ENCODE measurements at places on chromosomes 13 and 19.

GRCh38 chr19:46721269-46722003 is 4.5 kb upstream of the PRKD2 start:
- no peak for DNase-seq

- DNase-seq: no peak
These were observed 2.7 kb upstream of the ACP5 start for GRCh38 chr19:11580116-11580515.

- no peak for DNase-seq
These were observed 179.8 kb upstream of the RFC3 start for GRCh38 chr13:33637978-33638743.

- peak; percentile 26 for DNase-seq
These were observed 9.2 kb upstream of the ZNF358 start for GRCh38 chr19:7506385-7507328.

DNA sequence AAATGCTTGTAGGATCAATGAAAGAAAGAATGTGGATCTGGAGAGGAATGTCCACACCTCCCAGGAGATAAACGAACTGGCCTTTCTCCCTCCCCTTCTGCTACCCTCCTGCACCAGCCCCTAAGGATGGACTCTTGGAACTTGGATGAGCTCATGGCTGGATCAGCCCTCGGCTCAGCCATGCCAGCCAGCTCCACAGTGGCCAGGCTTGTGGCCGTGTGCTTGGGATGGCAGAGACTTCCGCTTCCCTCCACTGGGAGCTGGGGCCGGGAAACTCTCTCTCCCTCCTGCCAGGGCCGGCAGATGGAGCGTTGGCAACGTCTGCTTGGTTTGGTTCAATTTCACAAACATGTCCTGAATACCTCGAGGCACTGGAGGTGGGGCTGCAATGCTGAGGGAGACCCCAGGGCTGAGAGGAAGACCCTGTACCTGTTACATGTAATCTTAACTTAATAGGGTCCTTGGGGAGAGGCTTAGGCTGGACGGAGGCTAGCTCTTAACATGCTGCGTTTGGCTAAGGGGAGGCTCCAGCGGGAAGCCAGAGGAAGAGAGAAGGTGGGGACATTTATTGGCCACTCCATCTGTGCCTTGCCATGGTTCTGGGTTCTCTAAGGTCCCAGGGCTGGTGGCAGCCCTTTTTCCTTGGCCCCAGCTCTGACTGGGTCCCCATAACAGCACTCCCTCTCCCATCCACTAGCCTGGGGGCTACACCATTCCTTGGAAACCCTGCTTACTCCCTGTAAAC is 152.5 kb downstream of the IER2 start:
- DNase-seq: no peak

GRCh38 chr19:5492635-5493409 is 37.6 kb downstream of the ZNRF4 start:
- DNase-seq: no peak

GRCh38 chr13:67505376-67505775 is 275.2 kb upstream of the PCDH9 start:
- DNase-seq: no peak

DNA sequence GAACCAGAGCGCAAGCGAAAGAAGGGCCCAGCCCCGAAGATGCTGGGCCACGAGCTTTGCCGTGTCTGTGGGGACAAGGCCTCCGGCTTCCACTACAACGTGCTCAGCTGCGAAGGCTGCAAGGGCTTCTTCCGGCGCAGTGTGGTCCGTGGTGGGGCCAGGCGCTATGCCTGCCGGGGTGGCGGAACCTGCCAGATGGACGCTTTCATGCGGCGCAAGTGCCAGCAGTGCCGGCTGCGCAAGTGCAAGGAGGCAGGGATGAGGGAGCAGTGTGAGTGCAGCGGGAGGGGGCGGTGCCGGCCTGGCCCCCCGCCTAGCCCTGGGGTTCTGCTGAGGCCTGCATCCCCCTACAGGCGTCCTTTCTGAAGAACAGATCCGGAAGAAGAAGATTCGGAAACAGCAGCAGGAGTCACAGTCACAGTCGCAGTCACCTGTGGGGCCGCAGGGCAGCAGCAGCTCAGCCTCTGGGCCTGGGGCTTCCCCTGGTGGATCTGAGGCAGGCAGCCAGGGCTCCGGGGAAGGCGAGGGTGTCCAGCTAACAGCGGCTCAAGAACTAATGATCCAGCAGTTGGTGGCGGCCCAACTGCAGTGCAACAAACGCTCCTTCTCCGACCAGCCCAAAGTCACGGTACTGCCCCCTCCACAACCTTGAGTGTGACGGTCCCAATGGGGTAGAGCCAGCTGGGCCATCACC is 2.1 kb downstream of the NR1H2 start:
- no peak for DNase-seq

DNA sequence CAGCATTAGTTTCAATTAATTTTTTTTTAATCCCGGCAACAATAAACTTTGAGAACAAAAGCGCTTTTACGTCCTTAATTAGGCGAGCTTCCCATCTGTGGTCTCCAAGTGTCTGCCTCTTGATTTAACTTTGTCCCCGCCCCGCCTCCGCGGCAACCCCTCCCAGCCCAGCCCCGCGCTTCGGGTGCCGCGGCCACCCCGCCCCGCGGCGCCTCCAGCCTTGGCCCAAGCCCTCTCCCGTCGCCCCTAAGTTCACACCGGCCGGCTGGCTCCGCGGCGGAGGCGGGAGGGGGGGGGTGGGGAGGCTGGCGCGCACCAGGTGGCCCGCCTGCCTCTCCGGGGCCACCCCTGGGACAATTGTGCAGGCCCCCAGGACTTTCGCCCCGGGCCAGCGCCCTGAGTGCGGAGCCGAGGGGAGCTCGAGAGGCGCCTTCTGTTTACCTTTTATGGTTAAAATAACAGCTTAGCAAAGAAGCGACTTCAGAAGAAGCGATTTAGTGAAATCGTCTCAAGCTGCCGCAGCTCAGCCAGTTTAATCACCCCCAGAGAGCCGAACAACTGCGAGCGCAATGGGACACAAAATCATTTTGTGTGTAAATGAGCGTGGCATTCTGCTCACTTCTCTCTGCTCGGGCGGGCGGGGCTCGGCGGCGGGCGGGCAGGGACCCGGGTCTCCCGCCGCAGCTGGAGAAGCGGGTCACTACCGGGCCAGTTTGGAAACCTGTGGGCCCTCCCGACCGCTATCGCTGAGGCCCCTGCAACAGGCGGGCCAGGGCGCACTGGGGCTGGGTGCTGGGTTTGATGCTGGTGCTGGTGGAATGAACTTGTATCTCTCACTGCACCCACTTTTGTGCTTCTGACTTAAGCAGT is 1.4 kb downstream of the KCTD15 start:
- DNase-seq: no peak

DNA sequence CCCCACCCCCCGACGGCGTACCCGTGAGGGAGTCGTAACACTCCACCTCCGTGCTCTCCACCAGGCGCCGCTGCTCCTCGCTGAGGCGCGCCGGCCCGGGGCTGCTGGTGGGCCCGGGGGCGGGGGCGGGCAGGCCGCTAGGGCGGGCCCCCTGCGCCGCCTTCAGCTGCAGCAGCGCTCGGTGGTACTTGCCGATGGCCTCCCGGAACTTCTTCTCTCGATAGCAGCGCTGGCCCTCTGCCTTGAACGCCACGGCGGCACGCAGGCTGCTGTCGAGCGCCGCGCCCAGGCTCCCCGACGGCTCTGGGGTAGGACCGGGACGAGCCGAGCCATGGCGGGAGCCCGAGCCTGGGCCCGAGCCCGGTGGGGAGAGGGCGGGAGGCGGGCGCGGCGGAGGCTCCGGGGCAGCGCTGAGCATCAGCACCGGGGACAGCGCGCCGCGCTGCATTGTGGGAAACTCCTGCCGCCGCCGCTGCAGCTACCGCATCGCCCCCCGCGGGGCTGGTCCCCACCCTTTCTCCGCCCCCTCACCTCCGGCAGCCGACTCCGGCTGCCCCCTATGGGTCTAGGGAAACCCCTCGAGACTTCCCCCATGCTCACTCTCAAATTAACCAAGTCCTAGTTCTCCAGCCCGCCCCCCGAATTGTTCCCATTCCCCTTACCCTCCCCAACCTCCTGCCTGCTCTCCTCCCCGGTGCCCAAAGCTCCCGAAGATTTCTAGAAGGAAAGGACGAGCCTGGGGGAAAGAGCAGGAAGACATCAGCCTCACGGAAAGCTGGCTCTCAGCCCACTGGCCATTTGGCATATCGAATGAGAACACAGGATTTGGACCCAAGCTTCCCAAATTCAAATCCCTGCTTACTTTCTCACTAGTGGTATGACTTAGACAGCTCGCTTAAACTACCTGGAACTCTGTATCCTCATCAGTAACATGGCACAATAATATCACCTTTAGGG is at the start of gene TTC9B:
TSS of gene TTC9B (minus strand) at position 451 of the 957 bp plus-strand sequence. CDS start at position 448, 3 bp downstream.
- peak; percentile 54 for DNase-seq

GRCh38 chr13:51364404-51365008 is 25.0 kb downstream of the SERPINE3 start:
- no peak for DNase-seq

DNA sequence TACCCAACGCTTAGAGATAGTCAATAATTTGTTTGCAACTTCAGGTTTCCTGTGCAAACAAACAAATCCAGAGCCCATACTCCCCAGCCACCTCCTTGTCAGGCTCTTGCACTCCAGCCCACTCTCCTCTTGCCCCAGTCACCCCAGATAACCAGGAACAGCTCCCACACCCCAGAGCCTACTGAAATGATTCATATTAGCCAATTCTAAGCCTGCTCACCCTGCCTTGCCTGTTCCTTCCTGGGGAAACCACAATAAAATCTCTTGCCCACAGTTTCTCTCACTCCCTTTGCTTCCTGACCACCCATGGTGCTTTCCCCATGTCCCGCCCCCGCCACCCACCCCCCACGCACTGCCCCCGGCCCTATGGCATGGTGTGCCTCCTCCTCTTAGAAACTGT is 3.8 kb upstream of the ACTL9 start:
- peak; percentile 15 for DNase-seq

All from effector memory CD8-positive, alpha-beta T cell (primary cell).